Lung microvascular endothelial cell (primary cell): ENCODE measurements at places on chromosomes 6 and 20. TPM values are rescaled to one million over a fixed set of nuclear protein-coding genes. Genes with fewer than 3 reads are reported as not detected.

GRCh38 chr20:51236421-51236820 is 213.5 kb upstream of the KCNG1 start:
- no peak for DNase-seq

DNA sequence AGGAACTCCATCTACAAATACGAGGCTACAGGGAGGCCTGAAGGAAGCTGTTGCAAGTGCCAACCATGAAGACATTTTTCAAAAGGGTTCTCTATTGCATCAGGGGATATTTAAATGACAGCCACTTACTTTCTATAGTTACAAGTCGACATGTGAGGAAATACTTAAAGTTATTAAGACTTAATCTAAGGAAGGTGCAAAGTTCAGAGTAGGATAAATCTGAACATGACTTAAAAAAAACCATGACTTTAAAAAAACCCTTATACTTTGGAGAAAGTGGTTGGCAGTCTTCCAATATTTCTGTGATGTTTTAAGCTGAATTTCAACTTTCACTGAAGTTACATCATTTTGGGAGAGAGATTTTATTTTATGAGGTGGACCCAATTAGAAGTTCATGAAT is 56.3 kb upstream of the EMILIN3 start:
- DNase-seq, result no peak

- DNase-seq, result no peak
These were observed 200.0 kb upstream of the SULF2 start for GRCh38 chr20:47985092-47985850.

GRCh38 chr6:41518118-41518517 is 28.1 kb upstream of the FOXP4 start:
- no peak for DNase-seq

Gene DZANK1
- 0.40 and 0.44 TPM in 2 replicates for total RNA-seq
